Vein endothelial cell (primary cell): ENCODE measurements at places on chromosomes 12 and 14. TPM values are rescaled to one million over a fixed set of nuclear protein-coding genes. Genes with fewer than 3 reads are reported as not detected.

Gene ACVRL1
- total RNA-seq, result 417 and 629 TPM in 2 replicates

Gene IFNG-AS1
- not detected in 2 replicates for total RNA-seq

Gene CLEC4A
- not detected in 2 replicates for total RNA-seq

Gene GYS2
- not detected in 2 replicates for total RNA-seq

Gene BEGAIN
- 0.10 TPM in 1 of 2 replicates, not detected in the other for total RNA-seq

Gene ESRRB
- not detected in 2 replicates for total RNA-seq

Gene COL2A1
- total RNA-seq, result under 0.01 TPM in 2 replicates

Gene KRT86
- total RNA-seq, result not detected in 2 replicates

Gene OR4K2
- not detected in 2 replicates for total RNA-seq

Gene TMEM121
- total RNA-seq, result 5.6 and 6.2 TPM in 2 replicates

Gene NRIP2
- not detected in 2 replicates for total RNA-seq

Gene NFATC4
- 11.4 and 20.0 TPM in 2 replicates for total RNA-seq

Gene GDF3
- 0.96 and 1.6 TPM in 2 replicates for total RNA-seq

Gene SPX
- under 0.01 and 0.10 TPM in 2 replicates for total RNA-seq

Gene ANKS1B
- total RNA-seq, result 0.48 and 0.65 TPM in 2 replicates

Gene SLC8A3
- total RNA-seq, result 0.33 and 0.38 TPM in 2 replicates
